Caudate nucleus (tissue), 63 donors: ENCODE measurements at places on chromosomes 3 and 15.

- DNase-seq: no peak
Observed at GRCh38 chr3:61354604-61355003, 103.4 kb upstream of the FHIT start.

DNA sequence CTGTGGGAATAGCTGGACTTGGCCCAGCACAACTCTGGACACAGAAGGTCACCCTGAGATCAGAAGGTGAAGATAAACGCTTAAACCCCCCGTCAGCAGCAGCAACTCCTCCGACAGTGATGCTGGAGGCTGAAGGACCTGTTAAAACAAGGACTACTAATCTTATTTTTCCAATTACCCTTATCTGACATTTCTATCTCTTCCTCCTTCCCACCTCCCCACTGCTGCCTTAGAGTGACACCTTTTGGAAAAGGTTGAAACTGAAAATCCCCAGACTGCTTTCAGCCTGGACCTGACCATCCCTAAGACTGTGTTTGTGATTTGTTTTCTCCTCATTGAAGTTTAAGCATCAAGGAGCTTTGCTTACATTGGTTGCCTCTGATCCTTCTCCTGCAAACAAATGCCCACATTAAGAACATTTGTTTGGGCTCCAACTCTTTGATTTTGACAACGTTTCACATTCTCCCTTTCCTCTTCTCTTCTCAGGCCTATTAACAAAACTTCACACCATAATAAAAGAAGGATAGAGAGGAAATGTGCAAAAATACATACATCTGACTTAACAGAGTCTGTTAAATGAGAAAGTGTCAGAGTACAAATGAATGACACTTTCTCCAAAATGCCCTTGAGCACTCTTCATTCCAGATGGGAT, 410.6 kb upstream of the WNT5A start:
- DNase-seq: no peak

DNA sequence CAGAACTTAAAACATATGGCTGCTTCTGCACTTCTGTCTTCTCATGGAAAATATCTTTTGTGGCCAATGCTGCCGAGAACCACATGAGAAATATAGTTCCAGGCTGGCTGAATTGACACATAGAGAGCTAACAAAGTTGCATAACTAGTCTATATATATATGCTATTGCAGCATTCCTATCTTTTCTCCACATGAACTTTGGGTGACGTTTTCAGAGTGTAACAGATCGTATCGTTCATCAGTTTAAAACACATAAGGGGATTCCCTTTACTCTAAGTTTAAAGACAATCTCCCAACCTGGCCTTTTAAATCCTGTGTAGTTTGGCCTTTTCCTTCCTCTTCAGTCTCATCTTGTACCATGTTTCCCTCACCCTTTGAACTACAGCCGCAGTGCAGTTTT, 394.2 kb upstream of the CBLB start:
- DNase-seq: no peak

- no peak for DNase-seq
Observed at GRCh38 chr3:191963182-191963581, 502.2 kb downstream of the PYDC2 start.

- DNase-seq: no peak
Observed at GRCh38 chr15:80275961-80276360, 23.9 kb upstream of the CTXND1 start.

GRCh38 chr15:77538027-77538451, 94.7 kb downstream of the LINGO1 start:
- peak; percentile 71 for DNase-seq

- DNase-seq: no peak
Observed at GRCh38 chr15:42007386-42007785, 13.5 kb downstream of the PLA2G4E start.

GRCh38 chr3:81726735-81727134, 34.7 kb downstream of the GBE1 start:
- no peak for DNase-seq

- DNase-seq: no peak
Observed at GRCh38 chr3:193885832-193886231, 250.1 kb upstream of the HES1 start.

GRCh38 chr15:71312731-71313460, 197.6 kb downstream of the THSD4 start:
- DNase-seq: no peak

- DNase-seq: no peak
Observed at GRCh38 chr3:16260046-16260445, 4.7 kb downstream of the DPH3 start.

- no peak for DNase-seq
Observed at GRCh38 chr3:64000453-64001055, 22.7 kb downstream of the PSMD6 start.

DNA sequence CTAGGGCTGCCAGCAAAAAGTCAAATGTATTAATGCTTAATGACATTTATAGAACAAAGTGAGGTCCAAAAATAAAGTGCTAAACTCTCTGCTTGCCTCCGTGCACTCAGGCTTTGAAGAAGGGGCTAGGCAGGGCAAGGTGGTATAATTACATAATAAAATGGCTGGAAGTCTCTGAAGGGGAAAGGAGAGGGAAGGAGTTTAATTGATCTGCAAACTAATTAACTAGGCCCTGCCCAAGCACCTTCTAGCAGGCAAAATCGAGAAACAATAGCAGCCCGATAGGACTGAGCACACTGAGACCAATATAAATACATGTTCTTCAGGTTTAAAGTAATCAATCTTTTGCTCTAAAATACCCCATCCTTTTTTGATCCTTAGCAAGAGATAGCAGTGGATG, 13.0 kb downstream of the DIS3L start:
- DNase-seq: no peak

DNA sequence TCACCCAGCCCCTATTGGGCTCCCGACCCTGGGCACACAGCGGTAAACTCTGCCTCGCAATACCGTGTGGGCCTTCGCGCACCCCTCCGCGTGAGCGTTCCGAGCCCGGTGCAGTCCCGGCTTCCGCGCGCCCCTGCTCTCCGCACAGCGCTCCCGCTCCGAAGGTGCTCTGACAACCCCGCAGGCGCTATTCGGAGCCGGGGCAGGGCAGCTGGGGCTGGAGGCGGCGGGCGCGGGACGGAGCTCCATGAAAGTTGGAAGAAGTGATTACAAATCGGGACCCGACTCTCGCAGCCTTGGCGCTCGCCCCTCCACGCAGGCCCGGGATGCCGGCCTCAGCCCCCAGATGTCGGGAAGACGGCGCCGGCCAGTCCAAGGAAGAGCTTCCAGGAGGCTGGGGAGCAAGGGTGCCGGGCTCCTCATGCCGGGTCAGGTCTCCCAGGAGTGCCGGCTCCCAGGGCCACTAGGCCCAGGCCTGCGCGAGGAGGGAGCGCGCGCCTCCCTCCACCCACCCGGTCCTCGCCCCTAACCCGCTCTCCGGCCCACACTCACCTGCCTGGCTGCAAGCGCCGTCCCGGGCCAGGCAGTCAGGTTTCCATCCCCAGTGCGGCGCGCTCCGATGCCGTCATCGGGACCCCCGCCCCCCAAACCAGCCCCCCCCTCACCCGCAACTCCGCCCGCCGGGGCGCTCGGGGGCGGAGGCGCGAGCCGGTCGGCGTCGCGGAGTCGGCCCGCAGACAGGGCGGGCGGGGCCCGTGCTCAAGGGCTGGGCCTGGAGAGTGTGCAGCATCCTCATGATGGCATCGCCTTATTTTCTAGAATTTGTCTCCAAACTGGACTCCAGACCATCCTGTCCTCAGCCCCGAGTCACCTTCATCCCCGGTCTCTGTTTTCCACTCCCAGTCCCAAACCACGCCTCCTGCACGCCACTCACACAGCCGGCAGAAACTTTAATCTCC, at the start of gene KIF7:
Gene KIF7, minus strand, starts transcription at position 621 of the 959 bp plus-strand sequence. CDS start 2,537 bp downstream, outside the sequence.
- no peak for DNase-seq

DNA sequence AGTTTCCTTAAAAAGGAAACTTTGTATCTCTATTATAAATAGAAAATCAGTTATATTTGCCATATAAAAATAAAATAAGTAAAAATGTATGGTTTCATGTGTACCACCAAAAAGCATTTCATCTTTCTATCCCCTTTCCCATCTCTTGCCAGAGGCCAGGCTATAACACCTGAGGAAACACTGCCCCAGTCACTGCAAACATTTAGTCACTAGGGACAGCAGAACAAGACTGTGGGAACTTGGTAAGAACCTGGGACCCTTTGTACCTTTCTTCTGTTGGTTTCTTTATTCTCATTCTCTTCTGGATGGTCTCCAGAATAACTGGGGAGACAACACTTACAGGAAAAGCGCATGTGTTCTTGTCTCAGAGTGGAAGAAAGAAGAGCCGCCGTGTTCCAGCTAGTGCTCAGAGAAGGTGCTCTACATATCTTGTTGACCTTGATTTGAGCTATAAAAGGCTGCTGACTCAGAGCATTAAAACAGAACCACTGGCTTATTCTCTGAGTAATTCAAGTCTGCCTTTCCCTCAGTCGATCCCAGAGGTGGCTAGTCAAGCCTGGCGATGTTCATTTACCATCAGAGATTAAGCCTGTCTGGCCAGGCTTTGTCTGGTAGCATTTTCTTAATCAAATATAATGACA, 361.6 kb downstream of the RBMS3 start:
- no peak for DNase-seq

- no peak for DNase-seq
Observed at GRCh38 chr15:98504998-98505397, 143.3 kb upstream of the IGF1R start.

DNA sequence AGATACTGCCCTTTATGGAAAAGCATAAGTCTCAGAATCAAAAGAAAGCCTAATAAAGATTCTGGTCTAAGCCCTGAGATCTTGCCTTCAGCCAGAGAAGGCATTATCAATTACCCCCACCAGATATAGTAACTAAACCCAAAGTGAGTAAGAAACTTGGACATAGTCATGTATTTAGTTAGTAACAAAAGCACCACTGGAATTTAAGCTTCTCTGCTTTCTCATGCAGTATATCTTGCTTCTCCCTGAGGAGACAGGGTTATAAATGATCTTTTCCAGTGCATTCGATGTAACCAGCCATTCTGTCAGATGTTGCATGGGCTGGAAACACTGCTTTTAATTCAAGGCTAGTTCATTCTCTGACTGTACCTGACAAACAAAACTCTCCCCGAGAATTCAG, 946.7 kb downstream of the NAALADL2 start:
- no peak for DNase-seq

- DNase-seq: no peak
Observed at GRCh38 chr15:98980899-98981228, 26.7 kb downstream of the PGPEP1L start.

GRCh38 chr15:50377867-50378751, 23.1 kb upstream of the GABPB1 start:
- DNase-seq: no peak

DNA sequence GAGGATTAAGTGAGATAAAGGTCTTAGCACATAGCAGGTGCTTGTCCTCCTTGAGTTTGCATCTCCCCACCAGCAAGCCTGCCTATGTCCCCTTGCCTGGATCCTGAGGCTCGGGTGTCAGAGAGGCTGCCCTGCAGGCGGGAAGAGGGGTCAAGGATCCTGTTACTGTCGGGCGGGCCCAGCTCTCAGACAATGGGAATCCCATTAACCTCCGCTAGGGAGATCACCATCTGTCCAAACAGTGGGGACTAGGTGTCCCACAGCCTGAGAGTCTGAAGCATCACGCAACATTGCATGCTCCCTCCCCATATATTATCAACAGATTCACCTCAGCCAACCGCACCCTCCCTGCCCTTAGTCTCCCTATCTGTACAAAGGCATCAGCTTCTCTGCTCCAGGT, 151.4 kb downstream of the FBLN2 start:
- no peak for DNase-seq

GRCh38 chr3:103134023-103134724, 699.4 kb downstream of the ZPLD1 start:
- no peak for DNase-seq

- DNase-seq: no peak
Observed at GRCh38 chr15:42066764-42067415, 27.5 kb downstream of the PLA2G4D start.

GRCh38 chr3:194254040-194254439, 97.1 kb downstream of the CPN2 start:
- DNase-seq: no peak

- no peak for DNase-seq
Observed at GRCh38 chr15:31272558-31273257, 53.9 kb upstream of the KLF13 start.

DNA sequence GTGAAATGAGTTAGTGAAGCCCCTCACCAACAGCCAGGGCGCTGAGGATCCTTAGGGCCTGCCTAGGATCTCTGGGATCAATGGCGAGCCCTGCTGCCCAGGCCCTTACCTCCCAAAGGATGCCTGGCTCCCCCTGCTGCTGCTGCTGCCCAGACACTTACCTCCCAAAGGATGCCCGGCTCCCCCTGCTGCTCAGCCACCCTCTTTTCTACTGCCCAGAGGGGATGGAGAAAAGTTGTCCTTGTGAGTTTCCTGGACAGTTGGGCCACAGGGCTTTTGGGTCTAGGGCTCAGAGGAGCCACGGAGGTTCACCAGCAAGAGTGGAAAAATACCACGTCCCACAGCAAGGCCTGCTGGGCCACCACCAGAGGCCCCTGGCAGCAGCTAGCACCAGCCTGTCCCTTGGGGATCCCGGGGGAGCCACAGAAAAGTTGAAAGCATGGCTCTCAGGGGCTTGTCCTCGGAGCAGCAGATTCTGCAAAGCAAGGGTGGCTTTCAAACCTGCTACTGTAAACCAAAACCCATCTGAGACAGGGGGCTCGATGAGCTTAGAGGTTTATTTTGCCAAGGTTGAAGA, 59.4 kb downstream of the SLC6A6 start:
- DNase-seq: no peak

DNA sequence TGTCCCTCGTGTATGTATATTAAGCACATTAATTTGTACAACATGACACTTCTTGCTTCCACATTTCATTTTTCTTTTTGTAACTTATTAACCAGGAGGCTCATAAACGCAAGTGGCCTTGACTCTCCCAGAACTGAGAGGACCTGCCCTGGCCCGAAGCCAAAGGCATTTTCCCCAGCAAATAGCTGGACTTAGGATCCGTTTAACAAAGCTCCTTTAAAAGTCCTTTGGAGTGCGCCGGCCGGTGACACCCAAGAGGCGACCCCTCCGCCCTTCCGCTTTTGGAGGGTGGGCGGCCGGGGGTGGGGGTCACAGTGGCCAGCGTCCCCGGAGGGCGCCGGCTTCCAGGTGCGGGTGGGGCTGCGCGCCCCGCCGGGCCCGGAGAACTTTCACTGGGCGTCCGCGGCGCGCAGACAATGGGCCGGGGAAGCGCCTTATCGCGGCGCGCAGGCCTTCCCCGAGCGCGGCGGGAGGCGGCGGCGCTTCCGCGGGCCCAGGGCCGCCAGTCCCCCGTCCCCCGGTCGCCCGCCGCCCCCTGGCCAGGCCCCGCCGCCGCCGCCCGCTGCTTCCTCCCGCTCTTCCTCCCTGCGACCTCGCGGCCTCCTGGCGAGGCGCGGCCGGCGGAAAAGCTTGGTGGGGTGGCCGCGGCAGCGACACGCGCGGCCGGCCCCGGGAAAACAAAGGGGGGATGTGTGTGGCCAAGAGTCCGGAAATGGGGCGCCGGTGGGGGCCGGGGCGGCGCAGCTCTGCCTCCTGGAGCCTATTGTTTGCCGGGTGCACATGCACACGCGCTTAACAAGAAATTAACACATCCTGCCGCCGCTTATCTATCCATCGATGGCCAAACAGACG, 613.4 kb downstream of the MCTP2 start:
- DNase-seq: no peak

- no peak for DNase-seq
Observed at GRCh38 chr15:40295877-40296560, 11.7 kb downstream of the PLCB2 start.

DNA sequence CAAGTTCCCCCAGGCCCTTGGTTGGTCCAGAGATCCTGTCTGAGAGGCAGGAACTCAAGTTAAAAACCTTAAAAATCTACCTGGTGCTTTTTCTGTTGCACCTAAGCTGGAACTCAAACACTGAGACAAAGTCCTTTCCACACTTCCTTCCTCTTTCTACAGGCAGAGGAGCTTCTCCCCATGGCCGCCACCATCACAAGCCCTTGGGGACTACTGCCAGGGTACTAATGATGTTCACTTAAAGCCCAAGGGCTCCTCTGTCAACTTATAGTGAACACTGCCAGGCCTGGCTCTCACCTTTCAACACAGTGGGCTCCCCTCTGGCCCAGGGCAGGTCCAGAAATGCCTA, 26.0 kb downstream of the TM4SF18 start:
- DNase-seq: no peak
